ENCODE measurements at places on chromosomes 7 and 10.

- no peak for DNase-seq
These were observed 46.1 kb upstream of the R3HCC1L start for GRCh38 chr10:98088186-98088971.

DNA sequence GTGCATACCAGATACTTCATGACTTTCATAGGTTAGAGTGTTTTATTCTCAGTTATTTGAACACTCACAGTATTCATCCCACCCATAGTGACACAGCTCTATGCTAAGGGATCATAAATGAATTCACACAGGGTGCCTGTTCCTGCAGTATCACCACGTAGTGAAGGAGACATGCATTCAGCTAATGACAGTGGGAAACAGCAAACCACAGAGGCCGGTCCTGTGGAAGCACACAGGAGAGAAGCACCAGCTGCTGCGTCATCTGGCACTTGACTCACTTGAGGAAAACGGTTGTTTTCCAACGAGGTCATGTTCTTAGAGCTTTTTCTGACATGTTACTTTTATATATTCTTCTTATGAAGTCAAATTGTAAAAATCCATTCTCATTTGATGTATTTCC lies 73.0 kb downstream of the UBE3C start:
- no peak for DNase-seq

- DNase-seq, result no peak
These were observed 53.9 kb downstream of the CHST15 start for GRCh38 chr10:124039483-124040013.

- DNase-seq, result peak; percentile 66
These were observed 5.1 kb downstream of the LDB1 start for GRCh38 chr10:102114861-102115618.

DNA sequence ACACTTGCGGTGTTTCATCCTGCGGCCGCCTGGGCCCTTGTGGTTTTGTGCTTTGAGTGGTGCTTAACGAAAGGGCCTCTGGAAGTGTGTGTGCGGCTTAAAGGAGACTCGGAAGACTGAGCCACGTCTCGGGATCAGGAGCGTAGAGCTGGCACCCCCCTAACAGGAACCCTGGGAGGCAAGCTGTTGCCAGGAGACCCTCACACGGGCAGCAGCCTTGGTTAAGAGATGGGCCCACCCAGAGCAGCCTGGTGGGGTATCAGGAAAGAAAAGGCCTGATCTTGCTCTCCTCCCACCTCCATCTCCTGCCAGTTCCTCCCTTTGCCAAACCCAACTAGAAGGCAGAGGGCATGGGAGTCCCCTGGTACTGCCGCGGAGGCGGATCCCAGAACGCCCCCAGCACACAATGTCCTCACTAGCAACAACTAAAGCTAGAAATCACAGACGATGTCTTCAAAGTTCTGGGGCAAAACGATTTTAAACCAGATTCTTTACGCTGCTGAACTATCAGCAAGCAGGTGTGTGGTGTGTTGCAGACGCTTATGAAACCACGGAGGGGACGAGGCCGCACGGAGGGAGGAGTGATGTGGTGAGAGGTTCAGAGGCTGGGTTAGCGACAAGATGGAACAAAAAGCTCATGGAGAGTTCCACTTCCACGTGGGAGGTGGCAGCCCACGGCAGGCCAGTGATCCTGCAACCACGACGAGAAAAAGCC lies 67.0 kb upstream of the INPP5A start:
- no peak for DNase-seq

DNA sequence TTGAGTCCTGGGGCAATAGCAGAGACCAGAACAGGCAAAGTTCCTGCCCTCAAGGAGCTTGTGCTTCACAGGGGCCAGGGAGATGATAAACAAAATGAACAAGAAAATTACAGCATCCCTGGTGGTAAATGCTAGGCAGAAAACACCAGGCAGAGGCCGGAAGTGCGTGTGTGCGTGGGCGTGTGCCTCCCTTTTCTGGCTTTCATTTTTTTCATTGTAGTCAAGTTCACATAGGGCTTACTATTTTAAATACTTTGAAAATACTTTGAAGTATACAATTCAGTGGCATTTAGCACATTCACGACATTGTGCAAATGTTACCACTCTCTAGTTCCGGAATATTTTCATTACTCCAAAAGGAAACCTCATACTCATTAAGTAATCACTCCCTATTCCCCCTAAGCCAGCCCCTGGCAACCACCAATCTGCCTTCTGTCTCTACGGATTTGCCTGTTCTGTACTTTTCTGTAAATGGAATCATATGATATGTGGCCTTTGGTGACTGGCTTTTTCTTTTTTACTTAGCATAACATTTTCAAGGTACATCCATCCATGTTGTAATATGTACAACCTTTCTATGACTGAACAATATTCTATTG lies 88.1 kb upstream of the PDCD4 start:
- DNase-seq, result peak; percentile 41

DNA sequence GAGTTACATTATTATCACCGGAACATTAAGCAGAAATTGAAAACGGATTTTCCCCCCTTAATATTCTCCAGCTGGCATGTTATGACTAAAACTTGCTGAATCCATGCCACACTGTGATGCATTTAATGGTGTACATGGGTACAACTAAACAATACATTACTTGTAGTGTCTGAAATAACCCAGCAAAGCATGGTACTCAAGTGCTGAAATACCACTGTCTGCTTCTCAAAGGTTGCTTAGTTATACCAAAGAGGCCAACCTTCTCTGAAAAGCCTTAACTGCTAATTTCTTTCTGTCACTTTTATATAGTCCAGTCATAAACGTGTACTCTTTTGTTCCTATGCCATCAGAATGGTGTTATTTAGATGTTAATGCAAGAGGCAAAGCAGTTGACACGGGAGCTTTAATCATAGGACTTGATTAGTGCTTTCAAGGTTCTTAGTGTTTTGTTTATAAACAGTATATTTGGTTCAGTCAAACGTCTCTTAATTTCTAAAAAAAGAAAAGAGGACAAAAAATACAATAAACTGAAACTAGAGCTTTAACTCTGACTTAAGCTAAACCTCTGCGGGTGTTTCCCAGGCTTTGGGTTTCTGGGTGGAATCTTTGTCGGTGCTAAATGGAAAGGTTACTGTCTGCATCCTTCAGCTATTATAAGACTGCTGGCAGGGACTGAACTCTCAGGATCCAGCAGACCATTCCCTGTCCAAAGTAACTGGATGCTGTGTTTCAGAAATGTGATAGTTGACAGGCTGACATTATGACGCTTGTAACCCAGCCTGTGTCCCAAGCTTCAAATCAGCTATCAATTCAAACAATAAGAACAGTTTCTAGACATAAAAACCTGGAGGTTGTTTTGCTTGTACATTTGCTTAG lies 202.6 kb downstream of the PPP1R3A start:
- DNase-seq, result no peak

DNA sequence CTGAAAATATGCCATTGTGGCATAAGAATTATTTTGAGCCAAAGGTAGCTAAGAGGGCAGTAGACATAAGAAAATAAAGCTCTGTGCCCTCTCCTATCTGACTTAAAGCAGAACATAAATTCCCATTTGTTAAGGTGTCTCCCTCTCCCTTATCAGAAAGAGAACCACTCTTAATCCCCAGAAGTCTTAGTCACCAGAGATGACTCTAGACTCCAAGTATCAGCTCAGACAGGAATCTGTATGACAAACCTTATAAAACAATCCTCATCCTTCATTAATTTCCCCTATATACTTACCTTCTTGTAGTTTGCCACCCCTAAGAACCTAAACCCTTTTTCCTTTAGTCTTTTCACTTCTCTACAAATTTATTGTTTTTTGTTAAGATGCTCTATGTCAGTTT lies 21.8 kb upstream of the PIP4K2A start:
- no peak for DNase-seq

DNA sequence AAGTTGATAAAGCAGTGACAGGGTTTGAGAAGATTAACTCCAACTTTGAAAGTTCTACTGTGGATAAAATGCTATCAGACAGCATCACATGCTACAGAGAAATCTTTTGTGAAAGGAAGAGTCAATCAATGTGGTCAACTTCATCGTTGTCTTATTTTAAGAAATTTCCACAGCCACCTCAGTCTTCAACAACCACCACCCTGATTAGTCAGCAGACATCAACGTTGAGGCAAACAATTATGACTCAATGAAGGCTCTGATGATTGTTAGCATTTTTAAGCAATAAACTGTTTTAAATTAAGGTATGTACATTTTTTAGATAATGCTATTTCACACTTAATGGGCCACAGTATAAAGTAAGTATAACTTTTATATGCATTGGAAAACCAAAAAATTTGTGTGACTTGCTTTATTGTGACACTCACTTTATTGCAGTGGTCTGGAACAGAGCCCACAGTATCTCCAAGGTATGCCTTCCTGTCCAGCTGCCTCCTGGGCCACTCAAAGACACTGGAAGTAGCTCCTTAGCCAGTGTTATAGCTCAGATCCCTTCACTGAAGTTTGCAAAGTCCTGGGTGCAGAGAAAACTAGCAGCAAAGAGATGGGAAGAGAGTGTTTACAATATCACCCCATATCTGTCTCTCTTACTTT lies 293.1 kb downstream of the ARHGAP12 start:
- no peak for DNase-seq

DNA sequence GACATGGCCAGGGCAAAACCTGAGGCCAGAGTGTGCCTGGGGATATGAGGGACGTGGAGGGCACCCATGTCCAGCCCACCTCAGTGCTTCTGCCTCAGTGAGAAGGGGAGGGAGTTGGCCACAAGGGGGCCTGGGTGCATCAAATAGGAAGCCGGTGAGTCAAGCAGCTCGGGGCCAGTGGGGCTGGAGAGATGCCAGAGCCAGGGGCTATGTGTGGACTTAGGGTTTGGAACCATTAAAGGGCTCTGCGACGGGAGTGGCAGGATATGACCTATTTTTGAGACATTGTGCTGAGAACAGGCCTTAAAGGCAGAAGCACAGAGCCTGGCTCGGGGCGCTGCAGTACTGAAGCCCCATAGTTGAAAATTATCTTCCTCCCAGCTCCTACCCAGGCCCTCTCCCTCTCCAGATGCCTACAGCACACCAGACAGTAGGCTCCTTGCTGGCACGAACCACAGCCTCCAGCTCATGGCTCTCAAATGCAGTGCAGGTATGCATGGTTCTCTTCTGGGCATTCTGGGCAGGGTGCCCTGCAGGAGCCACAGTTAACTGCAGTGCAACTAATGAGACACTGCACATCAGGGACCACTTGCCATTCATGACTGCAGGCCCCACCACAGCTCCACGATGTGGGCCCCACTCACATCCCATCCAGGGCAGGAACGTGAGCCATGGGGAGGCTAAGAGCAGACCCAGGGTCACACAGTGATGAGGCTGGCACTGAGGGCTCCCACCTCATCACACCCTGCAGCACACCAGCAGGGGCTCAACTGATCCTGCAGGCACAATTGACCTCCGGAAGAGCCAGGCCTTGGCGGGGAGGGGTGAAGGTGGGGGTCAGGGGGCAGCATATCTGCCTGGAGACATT lies 7.2 kb upstream of the PGAM2 start:
- DNase-seq, result no peak

- DNase-seq, result no peak
These were observed 50.3 kb upstream of the ANTXRL start for GRCh38 chr10:46236546-46236887.

DNA sequence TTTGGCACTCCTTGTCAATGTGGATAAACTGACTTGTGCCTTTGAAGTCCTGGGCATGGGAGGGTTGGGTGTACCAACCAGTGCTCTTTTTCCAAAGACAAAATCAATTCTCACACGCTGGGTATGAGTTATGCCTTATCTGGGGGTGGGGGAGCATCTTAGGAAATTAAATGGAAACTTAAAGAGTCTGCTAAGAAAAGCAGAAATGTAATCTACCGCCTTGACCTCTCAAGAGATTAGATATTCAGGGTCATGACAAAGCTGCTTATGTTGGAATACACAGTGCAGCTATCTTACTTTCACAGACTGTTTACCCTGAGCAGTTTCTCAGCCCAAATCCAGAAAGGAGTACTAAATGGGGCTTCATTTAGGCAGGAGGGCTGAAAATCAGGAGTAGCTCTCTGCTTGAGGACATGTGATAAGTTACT lies 2.6 kb downstream of the MEST start:
- no peak for DNase-seq

GRCh38 chr7:116616555-116617059 lies 55.4 kb upstream of the MET start:
- no peak for DNase-seq

DNA sequence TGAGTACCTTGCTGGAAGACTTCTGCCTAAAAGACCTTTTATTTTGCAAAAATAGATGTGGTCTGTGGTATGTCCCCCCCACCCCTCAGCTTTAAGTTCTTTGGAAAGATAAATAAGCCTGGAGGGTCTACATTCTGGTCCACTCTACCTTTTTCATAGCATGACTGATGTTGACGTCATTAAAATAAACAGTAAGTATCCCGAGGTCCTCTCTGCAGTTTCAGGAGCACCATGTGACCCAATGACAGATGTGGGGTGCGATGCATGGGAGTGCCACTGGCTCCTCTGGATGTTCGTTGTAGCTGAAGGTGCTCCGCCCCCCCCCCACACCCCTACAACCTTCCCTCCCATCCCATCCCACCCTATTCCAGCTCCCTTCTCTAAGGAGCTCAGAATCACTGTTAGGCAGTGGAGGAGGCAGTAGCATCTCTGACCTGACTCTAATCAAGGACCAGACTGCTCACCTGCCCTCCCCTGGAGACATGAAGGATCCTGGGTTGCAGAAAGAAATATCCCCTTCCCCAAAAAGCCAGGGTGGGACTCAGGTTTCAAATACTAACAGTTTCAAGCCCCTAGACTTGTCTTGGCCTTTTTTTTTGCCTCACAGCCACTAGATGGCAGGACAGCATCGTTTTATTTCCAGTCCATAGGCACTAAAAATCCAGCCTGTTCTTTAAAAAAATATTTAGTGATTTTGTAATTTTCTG lies 25.1 kb downstream of the CASP7 start:
- no peak for DNase-seq

DNA sequence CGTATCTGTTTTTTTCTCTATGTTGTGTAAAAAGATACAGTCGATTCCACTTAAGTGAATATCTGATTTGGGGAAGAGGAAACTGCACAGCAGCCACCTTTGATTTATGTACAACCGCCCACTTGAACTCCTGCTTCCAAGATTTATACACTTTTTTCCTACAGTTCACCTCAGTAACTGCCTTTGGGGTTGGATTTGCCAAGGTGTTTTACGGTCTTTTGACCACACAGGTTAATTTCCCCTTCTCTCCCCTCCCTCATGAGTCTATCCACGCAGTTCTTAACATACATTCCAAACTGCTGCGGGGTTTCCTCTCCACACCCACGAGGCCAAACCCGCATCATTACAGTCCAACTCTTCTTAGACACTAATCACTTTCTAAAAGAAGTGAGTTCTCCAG lies 277.0 kb downstream of the USP6NL start:
- no peak for DNase-seq

- no peak for DNase-seq
These were observed 136.4 kb upstream of the CELF2 start for GRCh38 chr10:10881117-10881813.

- no peak for DNase-seq
These were observed 31.8 kb downstream of the AOAH start for GRCh38 chr7:36692456-36692855.

- no peak for DNase-seq
These were observed 28.9 kb downstream of the HIPK2 start for GRCh38 chr7:139748941-139749340.

- DNase-seq, result no peak
These were observed 162.4 kb downstream of the AGMO start for GRCh38 chr7:15399441-15399840.

Data from activated CD8-positive, alpha-beta memory T cell treated with anti-CD3 and anti-CD28 coated beads for 4 hours (primary cell).